ENCODE measurements at places on chromosomes 6 and 20. TPM values are rescaled to one million over a fixed set of nuclear protein-coding genes. Genes with fewer than 3 reads are reported as not detected.

The RAB44 gene
- not detected for total RNA-seq

The LCA5 gene
- 10.9 TPM for total RNA-seq

The TTK gene
- total RNA-seq: 37.4 TPM

GRCh38 chr20:38590676-38591473, 9.9 kb downstream of the ADIG start:
- no peak for DNase-seq

DNA sequence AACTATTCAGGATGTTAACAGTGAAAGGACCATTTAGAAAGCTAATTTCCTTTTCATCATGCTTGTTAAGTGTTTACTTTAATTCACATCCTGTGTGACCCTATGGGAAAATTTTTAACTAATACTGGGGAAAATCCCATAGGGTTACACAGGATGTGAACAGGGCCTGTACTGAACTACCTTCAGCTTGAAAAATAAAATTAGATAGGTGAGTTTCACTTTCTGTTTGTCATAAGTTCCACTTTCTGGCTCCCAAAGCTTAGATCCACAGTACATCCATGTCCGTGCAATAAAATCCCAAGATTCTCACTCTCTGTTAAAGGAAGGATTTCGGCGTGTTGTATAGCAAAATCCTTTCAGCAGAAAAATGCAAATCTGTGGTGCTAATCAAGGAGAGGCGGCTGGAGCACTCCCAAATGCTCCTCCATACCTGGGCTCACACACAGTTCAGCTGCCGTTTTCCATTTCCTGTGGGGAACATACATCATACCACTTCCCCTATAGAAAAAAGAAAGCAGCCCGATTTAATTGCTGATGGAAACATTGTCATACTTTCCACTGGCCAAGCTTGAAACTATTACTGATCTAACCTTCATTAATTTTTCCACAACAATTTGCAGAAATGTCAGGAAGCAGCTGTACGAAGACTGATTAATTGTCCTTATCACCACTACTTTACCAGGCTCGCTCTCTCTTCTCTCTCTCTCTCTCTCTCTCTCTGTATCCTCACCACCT, 125.2 kb downstream of the HIVEP2 start:
- DNase-seq: no peak

DNA sequence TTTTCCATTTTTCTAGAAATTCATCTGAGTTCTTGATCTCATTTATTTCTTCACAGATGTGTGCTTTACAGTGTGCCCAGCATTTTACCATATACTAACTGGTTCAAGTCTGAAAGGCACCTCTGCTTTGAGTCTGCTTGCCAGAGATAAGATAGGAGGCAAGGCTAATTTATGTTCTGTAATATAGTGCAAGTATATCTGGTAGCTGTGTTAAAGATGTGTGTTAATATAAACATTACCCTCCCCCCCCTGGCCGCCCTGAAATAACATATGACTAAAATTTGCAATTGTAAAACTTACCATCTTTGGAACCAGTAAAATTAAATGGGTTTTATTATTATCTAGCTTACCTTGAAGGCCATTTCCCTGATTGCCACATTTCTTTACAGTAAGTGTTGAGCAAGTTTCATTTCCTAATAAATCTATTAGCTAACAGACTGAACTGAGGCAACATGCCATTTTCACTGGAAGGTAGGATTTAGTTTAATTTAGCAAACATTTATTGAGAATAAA, 2.7 kb downstream of the FBXO9 start:
- DNase-seq: no peak

DNA sequence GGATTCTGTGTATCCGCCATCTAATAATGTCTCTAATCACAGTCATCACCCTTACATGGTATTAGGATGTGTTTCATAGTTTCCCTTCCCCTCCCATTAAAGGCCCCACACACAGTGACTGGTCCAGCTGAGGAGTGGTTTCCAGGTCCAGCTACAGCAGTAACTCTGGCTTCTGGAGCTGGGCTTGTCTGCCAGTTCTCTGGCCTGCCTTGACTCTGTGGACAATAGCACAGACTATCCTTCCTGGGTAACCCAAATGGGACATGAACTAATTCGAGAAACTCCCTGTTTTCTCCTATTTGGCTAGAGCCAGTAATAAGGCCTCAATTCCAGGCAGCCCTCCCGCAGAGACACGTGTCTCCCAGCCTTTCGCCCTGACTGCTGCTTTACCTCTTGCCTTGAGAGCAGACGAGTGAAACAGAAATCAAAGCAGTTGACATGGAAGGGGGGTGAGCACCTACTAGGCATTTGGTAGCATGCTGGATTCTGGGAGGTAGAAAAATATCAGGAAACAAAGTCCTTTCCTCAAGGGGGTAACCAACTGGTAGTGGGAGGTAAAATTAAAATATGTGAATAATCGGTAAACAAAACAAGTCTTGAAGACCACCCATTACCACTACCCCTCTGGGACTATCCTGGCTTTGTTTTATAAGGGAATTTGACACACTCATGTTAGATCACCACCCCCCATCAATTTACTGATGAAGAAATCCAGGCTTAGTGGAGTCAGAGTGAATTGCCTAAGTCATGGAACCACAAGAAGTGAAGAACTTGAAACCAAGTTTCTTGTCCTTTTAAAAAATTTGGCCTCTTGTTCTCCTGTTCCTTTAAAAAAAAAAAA, 1.2 kb downstream of the TRAF3IP2 start:
- no peak for DNase-seq

GRCh38 chr20:11882651-11883050, 35.0 kb upstream of the BTBD3 start:
- no peak for DNase-seq

DNA sequence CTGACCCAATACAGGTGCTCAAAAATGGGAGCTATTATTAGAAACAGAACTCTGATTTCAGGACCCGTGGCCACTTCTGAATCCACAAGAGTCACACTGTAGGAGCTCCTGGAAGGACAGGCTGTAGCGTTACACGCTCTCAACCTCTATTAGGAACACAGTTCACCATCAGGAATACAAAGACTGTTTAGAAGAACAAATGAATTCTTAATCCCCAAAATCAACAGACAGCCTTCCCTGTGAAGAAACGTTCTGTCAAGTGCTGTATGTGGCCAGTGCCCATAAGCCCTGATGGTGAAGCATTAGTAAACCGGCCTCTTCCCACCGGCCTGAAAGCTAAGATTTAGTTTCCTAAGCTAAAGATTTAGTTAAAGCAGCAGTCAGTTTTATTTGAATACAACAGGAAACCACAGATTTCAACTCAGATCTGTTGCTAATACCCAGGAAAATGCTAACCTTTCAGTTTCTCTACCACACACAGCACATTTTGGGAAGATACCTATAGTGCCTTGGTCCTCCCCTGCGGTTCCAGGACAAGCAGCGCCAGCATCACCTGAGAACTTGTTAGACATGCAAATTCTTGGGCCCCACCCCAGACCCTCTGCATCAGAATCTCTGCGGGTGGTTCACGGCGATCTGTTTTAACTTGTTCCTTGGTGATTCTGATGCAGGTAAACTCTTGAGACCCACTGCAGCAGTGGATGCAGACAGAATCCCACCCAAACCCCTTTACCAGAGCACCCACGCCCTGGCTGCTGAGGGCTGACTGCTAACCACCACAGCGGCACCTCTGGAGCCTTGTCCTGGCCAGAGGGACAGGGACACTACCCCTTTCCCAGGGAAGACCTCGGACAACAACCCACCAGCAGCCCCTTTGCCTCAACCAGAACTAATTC, 33.4 kb downstream of the MTRES1 start:
- no peak for DNase-seq

GRCh38 chr6:15429141-15430110, 183.6 kb downstream of the JARID2 start:
- DNase-seq: no peak

DNA sequence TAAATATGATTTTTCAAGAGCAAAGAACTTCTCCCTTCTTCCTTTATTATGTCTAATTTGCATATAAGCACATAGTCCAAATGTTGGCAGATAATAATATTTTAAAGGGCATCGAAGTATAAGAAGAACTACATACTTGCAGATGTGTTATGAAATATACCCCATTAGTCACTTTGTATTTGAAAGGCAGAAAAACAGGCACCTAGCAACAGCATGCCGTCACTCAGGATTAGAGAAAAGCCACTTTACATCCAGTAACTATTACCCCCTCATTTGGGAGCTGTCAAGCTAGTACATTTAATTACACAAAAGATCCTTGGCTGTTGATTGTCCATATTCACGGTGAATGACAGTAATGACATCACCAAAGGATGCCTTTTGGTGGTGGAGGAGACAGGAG, 99.3 kb upstream of the ARMC2 start:
- no peak for DNase-seq

DNA sequence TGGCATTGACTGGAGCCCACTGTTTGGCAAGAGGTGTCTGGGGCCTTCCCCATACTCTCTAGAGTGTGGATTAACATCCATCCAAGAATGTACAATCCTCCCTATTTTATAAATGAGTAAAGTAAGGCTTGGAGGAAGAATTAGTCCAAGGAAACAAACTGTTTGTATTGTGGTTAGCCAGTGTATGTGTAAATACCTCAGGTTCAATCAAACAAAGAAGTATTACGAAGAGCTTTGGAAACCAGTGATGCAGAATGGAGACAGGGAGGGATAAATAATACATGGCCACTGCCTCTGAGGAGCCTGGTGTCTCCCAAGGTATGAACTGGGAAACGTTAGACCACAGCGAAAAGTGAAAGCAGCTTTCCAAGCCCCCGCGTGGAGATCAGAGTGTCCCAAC, 226.6 kb upstream of the RIN2 start:
- no peak for DNase-seq

- DNase-seq: no peak
These were observed 1.7 kb upstream of the TMEM170B start for GRCh38 chr6:11535801-11536230.

GRCh38 chr20:61112515-61112914, 139.5 kb upstream of the CDH4 start:
- no peak for DNase-seq

DNA sequence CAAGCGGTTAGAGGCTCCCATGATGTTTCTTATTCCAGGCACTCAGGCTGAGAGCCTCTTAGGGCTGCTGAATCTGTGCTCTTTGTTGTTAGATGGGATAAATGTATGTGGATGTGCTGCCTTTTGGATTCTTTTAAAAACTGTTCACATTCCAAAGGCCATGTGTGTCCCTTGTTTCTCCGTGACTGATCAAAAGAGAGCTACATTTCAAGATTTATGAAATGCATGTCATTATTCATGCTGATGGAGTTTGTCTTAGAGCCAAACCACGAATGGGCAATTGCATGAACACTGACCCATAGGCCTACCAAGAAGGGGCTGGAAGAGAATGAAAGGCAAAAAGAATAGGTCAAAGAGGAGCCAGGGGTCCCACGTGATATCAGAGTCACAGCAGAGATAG, 104.9 kb upstream of the TSHZ2 start:
- no peak for DNase-seq

GRCh38 chr6:144574796-144575195, 289.7 kb downstream of the UTRN start:
- no peak for DNase-seq

GRCh38 chr20:17916433-17916891, 52.1 kb downstream of the SNX5 start:
- DNase-seq: no peak

- DNase-seq: no peak
These were observed 2.4 kb upstream of the SNAP25 start for GRCh38 chr20:10216146-10216791.

- DNase-seq: no peak
These were observed 599 bp upstream of the PSORS1C1 start for GRCh38 chr6:31113861-31114540.

Data from Caco-2 (cell line).